ENCODE measurements at places on chromosomes 2 and 18.

DNA sequence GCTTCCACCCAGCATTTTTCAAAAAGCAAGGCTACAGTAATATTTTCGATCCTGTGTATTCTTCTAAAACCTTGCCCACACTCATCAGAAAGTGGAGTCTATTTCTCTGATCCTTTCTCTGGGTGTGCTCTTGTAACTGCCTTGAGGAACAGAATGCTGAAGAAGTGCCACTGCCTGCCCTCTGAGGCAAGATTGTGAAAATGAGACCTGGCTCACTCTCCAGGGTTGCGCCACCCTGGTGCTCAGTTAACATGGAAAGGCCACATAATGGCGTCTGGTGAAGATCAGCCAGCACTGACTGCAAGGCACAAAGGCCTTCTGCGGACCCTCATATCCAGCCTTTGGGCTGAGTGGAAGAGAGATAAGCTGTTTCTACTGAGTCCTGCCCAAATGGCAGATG, 11.2 kb upstream of the SH3RF3 start:
- DNase-seq, result peak; percentile 40

DNA sequence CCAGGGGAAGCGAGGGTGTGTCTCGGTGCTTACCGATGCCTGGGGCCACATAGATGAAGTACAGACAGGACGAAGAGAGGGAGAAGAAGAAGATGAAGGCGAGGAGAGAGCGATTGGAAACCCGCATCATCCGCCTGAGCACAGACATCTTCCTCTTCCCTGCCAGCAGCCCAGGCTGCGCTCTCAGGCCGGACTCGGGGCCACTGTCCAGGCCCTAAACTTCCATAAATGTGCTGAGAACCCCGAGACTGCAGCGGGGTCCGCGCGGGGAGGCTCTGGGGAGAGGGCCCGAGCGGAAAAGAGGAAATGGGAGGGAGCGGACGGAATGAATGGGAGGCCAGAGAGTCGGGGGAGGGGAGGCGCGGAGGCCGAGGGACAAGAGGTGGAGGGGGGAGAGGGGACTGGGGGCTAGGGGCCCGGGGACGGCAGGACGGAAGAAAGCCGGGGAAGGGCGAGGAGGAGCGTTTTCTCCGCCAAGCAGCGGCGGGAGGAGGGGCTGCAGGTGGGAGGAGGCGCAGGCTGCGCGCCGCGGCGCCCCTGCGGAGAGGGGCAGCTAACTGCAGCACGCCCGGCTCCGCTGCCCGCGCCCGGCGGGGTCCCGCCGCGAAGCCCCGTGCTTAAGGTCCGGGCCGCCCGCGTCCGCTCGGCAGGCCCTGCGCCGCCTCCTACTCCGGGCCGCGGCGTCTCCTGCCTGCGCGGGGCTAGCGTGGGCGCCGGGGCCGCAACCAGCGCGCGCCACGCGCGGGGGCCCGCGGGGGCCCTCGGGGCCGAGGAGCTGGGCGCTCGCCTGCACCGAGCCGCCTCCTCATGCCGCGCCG, at the start of gene B4GALT6:
TSS of gene B4GALT6 (minus strand) at position 303 of the 818 bp plus-strand sequence. CDS start at position 148, 155 bp downstream.
- no peak for DNase-seq

DNA sequence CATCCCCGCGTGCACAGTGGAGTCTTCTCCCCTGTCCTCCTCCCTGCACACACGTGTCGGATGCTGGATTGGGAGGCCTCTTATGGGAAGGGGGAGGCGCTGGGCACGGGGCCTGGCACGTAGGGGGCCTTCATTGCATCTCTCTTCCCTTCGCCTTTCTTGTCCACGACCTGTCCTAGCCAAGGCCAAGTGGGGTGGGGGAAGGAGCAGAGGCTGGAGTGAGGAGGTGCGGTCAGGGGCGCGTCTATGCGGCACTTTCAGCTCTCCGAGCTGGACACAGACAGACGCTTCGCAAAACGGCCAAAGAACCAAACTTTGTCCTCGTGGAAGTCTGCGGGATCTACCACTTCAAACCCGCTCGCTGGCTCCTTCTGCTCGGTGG, 13.4 kb downstream of the ALPG start:
- no peak for DNase-seq

DNA sequence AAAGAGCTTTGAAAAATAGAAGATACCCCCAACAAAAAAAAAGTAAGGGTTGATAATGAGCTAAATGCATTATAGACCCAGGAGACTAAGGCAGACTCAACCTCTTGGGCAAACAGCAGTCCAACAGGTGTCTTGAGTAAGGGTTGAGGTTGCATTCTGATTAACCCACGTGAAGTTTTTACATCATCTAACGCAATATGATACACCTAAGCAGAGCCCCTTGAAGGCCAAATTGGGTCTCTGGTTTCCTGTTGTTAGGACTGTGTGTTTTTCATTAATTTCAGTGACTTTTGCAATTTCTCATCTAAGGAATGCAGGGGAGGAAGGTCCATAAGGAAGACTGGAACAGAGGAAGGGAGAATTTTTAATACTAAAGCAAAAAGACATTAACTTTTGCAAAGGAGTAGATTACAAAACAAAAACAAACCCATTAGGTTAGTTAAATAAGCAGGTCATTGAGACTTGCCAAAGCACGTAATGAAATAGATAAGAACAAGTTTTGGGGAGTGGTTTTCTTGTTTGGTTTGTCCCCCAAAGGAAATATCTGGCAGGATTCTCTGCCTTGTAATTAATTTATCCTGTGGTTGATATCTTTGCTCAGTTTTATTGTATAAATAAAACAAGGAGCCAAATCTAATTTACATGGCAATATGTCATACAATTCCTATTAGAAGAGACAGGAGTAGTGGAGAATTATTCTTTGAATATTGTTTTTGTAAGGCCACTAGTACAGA, 244.3 kb downstream of the ETAA1 start:
- DNase-seq, result no peak

- no peak for DNase-seq
Observed at GRCh38 chr2:181657379-181657778, 474 bp upstream of the CERKL start.

GRCh38 chr2:218270721-218271486, 585 bp downstream of the PNKD start:
- DNase-seq, result no peak

- no peak for DNase-seq
Observed at GRCh38 chr18:45834306-45834705, 8.8 kb downstream of the SIGLEC15 start.

GRCh38 chr2:30981096-30981495, 157.1 kb downstream of the GALNT14 start:
- no peak for DNase-seq

DNA sequence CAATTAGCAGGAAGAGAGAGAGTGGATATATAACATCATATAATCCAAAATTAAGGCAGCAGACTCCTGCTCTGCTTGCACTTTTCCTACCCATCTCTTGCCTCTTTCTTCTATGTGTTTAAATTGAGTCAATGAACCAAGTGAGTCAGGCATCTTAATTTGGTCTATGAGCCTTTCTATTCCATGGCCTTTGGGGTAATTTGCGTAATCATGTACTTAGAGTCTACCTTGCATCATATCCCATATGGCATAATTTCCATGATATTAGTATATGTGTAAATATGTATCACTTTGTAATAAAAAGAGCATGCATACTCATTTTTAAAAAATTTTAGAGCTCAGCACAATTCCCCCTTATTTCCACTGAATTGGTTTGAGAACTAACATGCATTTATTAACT, 555.2 kb downstream of the STK39 start:
- no peak for DNase-seq

GRCh38 chr2:163735685-163736432, at the start of gene FIGN:
TSS of gene FIGN (minus strand) at chr2:163736008. CDS start at chr2:163734927, 1,081 bp downstream.
- DNase-seq, result peak; percentile 79

DNA sequence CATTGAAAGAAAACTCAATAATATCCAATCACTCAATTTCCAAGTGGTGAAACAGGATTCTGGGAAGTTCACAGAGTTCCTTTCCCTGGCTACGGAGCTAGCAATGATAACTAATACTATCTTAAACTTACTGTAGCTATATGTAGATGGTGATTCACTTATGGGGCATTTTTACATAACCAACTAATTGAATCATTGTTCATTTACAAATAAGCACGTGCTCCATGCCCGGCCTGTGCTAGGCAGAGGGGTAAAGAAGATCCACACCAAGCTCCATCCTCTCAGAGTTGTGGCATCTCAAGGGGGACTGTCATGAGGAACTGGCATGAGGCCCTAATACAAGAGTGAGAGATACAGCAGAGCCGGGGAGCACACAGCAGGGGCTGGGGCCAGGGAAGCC, 176.3 kb downstream of the ANKRD30B start:
- DNase-seq, result no peak

GRCh38 chr2:3545788-3546478, 12.2 kb downstream of the RNASEH1 start:
- DNase-seq, result no peak

GRCh38 chr2:205463466-205464025, 218.8 kb upstream of the NRP2 start:
- DNase-seq, result no peak

DNA sequence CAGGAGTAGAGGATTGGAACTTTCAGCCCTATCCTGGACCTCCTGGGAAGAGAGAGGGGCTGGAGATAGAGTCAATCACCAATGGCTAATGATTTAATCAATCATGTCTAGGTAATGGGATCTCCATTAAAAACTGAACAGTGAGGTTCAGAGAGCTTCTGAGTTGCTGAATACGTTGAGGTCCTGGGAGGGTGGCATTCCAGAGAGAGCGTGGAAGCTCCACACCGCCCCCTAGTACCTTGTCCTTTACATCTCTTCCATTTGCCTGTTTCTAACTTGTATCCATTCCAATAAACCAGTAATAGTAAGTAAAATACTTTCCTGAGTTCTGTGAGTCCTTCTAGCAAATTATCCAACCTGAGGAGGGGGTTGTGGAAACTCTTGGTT, 101.7 kb downstream of the B3GNT2 start:
- DNase-seq, result no peak

- no peak for DNase-seq
Observed at GRCh38 chr2:36820942-36821605, 124.6 kb downstream of the VIT start.

DNA sequence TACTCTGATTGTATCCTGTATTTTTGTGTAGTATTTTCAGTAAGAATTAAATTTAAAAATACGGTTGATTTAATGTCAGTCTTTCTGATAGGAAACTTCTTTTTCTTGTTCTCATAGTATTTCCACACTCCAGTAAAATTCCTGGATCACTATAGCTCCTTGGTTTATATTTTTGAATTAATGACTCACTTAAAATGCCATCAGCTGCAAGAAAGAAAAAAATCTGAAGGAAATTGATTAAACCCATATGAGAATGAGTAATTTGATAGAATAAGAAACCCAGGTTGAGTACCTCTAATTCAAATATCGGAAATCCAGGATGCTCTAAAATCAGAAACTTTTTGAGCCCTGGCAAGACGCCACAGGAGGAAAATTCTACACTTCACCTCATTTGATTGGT, 186.8 kb upstream of the RND3 start:
- DNase-seq, result no peak

GRCh38 chr18:65817178-65817577, 66.4 kb downstream of the CDH7 start:
- DNase-seq, result no peak

GRCh38 chr2:241900251-241901017, 30.9 kb downstream of the RTP5 start:
- DNase-seq, result no peak

- DNase-seq, result no peak
Observed at GRCh38 chr2:70671092-70671675, 96.8 kb downstream of the ADD2 start.

GRCh38 chr18:43994381-43994780, 686.3 kb upstream of the SETBP1 start:
- no peak for DNase-seq

- DNase-seq, result no peak
Observed at GRCh38 chr2:120631236-120631635, 104.4 kb upstream of the GLI2 start.

GRCh38 chr2:48313036-48313877, 216.7 kb upstream of the STON1 start:
- no peak for DNase-seq

GRCh38 chr2:120332384-120332783, 13.6 kb upstream of the INHBB start:
- DNase-seq, result no peak

GRCh38 chr2:145546091-145546490, 1026.2 kb upstream of the ZEB2 start:
- no peak for DNase-seq

- DNase-seq, result no peak
Observed at GRCh38 chr2:128311216-128311754, 7.4 kb downstream of the HS6ST1 start.

GRCh38 chr18:29083545-29083944, 906.6 kb upstream of the CDH2 start:
- DNase-seq, result no peak

DNA sequence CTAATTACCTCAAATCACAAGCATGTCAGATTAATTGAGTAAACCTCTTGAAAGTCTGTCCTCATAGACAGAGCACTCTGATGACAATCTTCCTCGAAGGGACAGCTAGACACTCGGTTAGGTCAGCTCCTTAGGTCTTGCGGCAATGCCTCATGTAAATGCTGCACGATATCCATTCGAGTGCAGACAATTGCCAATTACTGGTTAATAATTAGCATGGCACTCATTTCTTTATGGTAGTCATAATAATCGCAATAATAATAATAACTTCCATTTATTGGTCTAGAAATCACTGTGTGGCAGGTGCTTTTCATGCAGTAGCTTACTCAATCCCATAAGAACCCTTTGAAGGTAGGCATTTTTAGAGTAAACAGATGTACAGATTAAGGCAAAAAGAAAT, 44.7 kb upstream of the DSC1 start:
- no peak for DNase-seq

GRCh38 chr2:241193271-241193670, 4.8 kb downstream of the ANO7 start:
- DNase-seq, result no peak

GRCh38 chr18:70139138-70139537, 66.3 kb downstream of the RTTN start:
- no peak for DNase-seq

- DNase-seq, result no peak
Observed at GRCh38 chr2:101781326-101781725, 83.8 kb downstream of the MAP4K4 start.

GRCh38 chr18:76275727-76276313, 219.2 kb downstream of the ZNF516 start:
- DNase-seq, result no peak

DNA sequence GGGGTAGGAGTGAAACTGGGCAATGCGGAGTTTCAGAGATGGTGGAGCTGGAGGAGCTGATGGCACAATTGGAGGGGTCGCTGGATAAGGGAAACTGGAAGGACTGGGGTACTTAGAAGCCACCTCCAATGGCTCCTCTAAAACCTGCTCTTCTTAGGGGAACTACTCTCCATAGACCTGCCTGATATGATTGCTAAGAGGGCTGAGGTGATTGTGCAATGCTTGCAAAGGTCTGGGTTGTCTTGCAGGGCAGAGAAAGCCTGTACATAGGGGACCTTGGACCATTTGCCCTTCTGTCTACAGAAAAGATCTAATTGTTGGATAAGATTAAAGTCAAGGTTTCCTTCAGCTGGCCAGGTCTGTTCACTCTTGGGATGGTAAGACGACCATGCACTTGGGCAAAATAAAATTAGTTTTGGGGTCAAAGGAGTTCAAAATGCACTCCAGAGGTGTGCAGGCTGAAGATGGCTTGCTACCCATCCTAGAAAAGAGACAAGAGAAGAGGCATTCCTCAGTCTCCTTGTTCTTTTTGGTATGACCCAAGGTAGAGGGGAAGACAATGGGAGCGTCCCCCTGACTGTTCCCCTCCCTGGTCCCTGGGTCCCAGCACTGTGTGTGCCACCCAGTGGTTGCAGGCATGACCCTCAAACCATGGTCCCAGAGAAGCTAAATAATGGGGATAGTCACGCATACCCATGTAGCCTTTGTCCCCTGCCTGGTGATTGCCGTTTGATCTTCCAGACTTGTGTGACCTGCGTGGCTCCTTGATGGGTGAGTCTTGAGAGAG, 41.1 kb downstream of the STK17B start:
- no peak for DNase-seq

Measured in gastrocnemius medialis (tissue), 4 donors.